K562 (cell line): ENCODE measurements at places on chromosomes 3 and 15.

DNA sequence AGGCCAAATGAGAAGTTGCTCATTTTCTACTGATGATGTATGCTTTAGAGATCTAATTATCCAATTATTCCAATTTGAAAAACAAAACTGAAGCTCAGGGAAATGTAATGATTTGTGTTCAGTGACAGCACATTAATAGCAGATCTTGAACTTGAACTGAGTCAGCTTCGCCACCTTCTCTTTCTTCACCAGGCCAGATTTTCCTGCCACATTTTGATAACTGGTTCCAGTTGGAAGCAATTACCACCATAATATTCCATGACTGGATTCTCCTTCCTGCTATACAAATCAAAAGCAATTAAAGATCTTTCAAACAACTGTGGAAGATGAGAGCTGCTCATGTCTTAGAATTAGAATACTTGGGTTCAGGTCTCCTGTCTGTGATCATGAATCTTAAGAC lies 334.1 kb downstream of the RBMS3 start:
- DNase-seq, result no peak

DNA sequence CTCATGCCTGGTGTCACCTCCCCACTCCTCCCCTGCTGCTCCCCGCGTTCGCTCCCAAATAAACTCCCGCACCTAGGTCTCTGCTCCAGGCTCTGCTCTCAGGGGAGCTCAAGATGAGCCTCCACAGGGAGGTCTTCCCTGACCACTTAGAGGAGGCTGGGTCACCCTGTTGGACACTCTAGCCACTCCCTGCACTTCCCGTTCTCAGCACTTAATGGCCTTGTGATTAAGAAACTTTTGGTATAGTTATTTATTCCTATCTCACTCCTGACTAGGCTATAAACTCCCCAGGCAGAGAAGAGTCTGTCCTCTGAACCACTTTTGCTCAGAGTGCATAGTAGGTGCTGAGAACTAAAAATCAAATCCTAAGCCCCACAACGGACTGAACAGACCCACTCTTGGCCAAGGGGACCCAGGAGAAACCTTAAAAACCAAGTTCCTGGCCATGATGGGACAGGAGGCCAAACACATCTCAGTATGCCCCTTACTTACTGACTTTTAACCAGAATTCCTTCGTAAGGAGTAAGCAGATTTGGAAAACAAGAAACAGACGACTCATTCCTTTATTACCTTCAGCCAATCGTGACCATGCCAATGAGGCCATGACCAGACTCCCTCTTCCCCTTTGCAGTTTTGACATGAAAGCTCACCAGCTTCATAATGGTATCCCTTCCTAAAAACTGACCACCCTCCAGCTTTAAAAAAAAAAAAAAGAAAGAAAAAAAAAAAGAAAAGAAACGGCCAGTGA lies 69.0 kb upstream of the HRH1 start:
- DNase-seq, result no peak

DNA sequence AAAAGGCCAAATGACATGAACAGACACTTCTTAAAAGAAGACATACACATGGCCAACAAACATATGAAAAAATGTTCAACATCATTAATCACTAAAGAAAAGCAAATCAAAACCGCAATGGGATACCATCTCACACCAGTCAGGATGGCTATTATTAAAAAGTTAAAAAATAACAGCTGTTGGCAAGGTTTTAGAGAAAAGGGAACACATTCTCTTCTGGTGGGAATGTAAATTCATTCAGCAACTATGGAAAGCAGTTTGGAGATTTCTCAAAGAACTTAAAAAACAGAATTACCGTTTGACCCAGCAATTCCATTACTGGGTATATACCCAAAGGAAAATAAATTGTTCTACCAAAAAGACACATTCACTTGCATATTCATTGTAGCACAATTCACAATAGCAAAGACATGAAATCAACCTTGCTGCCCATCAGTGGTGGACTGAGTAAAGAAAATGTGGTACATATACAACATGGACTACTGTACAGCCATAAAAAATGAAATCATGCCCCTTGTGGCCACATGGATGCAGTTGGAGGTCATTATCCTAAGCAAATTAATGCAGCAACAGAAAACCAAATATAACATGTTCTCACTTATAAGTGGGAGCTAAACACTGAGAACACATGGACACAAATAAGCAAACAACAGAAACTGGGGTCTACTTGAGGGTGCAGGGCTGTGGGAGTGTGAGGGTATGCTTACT lies 190.7 kb upstream of the MCTP2 start:
- DNase-seq, result no peak

- no peak for DNase-seq
Measured at GRCh38 chr3:14853271-14853951, 34.6 kb downstream of the FGD5 start.

DNA sequence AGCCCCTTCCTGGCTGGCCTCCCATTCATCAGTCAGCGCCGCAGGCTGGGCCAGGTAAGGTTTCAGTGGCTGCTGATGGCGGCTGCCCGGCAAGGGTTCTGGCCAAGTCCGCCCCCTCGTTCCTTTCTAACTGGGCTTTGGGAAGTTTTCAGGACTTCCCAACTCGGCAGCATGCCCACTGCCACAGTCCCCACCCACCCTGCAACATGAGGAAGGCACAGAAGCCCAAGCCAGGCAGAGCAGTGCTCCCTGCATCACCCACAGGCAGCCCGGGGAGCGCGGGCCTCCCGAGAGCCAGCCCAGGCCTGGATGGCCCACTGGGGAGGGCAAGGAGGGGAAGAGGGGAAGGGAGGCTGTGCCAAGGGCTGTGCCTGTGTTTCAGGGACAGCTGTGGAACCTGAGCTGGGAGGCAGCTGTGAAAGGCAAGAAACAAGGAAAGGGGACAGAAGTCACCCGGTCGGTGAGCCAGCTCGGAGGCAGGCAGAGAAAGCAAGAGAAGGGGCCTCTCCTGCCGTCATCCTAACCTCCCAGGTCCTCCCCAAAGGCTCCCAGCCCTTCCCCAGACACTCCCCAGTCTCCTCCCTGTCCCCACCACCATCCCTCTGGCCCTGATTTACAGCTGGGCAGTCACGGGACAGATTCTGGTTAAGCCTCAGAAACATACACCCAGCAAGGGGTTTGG lies 73.9 kb downstream of the CPN2 start:
- no peak for DNase-seq
